Stimulated activated CD4-positive, alpha-beta T cell treated with anti-CD3 and anti-CD28 coated beads, TNF-alpha, amount 100 ng/mL, for 4 hours (primary cell): ENCODE measurements at places on chromosomes 2 and 18.

- DNase-seq, result no peak
These were observed 109.2 kb upstream of the GPC1 start for GRCh38 chr2:240326246-240326645.

DNA sequence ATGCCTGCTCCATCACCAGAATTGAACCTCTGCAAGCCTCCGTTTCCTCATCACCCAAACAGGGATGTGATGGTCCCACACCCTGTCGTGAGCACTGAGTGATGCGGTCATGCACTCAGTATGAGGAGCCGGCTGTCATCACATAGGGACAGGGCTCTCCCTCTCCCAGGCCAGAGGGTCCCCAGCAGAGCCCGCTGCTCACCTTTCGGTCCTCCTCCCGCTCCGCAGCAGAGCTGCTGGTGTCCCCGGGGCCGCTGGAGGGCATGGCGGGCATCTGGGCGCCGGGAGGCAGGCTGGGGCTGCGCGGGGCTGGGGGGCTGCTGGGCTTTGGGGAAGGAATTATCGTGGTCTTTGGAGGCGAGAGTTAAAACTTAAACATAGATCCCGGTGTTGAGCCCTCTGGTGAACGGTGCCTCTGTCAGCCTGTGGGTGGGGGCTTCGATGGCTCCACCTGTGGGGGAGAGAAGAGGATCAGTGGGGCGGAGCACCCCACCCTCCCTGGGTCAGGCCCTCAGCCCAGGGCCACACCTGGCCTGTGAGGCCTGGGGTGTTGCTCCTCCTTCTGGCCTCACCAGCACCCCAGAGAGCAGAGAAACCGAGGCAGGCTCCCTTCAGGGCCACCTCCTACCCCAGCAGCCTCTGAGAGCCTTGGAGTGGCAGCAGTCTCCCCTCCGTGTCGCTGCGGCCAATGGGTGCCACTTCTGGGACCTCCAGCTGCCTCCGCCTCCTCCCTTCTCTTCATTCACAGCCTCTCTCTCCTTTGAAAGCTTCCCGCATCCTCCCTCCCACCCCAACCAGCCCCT, 27.8 kb downstream of the DNMT3A start:
- DNase-seq, result no peak

GRCh38 chr18:49590608-49591007, 28.8 kb downstream of the LIPG start:
- DNase-seq, result no peak

DNA sequence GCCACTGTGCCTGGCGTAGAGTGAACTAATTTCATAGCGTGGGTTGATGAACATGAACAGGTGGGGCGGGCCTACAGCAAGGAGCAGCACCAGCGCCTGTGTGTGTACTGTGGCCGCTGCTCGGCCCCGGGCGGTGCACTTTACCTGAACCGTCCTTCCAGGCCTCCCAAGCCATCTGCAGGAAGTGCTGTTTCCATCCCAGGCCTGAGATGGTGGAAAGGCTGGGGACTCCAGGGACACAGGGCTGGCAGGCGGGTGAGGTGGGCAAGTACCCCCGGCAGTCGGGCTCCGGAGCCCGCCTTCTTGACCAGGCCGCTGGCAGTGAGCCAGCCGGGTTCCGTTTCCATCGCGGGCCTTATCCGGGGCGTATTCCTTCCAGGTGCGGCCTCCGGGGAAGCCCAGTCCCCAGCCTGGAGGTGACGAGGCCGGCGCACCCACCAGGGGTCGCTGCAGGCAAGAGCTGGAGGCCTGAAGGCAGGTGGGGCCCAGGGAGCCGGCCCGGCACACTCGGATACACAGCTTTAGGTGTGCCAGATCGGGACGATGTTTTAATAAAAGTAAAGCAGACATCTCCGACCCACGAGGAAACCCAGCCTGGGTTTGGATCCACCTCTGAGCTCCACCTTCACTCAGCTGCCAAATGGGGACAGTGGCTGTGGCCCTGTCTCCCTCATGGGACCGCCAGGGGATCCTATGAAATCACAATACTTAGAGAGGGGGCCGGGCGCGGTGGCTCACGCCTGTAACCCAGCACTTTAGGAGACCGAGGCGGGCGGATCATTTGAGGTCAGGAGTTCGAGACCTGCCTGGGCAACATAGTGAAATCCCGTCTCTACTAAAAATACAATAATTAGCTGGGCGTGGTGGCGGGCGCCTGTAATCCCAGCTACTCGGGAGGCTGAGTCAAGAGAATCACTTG, 22.7 kb upstream of the PDIA6 start:
- DNase-seq, result peak; percentile 58

- DNase-seq, result no peak
These were observed 111.3 kb downstream of the NYAP2 start for GRCh38 chr2:225510796-225511195.

GRCh38 chr2:217905896-217906295, 96.9 kb downstream of the TNS1 start:
- DNase-seq, result no peak

DNA sequence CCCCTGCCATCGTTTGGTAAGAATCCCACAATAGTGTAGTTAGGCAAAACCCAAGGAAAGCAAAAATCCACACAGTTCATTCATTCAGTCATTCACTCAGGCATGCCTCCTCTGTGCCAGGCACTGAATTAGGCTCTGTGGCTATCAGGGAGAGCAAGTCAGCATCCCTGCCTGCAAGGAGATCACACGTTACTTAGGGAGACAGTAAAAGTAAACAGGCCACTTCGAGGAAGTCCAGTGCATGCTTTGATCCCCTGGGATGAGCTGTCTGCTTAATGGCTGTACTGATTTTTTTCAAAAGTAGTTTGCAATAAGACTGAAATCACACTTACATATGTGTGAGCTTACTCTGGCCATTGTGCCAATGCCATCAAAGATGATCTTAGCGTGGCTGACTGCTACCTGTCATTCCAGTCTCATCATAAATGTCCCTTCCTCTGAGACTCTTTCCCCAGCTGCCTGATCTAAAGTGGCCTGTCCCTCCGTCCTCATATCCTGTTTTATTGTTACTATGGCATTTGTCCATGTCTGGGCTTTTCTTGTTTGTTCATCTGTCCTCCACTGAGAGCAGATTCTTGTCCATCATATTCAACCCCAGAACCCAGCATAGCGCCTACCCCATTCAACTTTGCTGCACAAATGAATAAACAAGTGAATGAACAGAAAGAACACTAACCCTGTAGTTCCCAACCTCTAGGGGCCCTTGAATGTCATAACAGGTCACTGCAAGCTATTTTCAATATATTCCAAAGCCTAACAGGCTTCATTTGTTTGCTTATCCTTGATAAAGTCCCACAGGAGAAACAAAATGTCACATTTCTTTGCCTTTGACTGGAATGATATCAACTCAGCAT, 84.1 kb downstream of the GALNT14 start:
- no peak for DNase-seq

- no peak for DNase-seq
These were observed 80.8 kb downstream of the MBP start for GRCh38 chr18:77051581-77052296.

- no peak for DNase-seq
These were observed 100.5 kb upstream of the SPRED2 start for GRCh38 chr2:65532937-65533336.

DNA sequence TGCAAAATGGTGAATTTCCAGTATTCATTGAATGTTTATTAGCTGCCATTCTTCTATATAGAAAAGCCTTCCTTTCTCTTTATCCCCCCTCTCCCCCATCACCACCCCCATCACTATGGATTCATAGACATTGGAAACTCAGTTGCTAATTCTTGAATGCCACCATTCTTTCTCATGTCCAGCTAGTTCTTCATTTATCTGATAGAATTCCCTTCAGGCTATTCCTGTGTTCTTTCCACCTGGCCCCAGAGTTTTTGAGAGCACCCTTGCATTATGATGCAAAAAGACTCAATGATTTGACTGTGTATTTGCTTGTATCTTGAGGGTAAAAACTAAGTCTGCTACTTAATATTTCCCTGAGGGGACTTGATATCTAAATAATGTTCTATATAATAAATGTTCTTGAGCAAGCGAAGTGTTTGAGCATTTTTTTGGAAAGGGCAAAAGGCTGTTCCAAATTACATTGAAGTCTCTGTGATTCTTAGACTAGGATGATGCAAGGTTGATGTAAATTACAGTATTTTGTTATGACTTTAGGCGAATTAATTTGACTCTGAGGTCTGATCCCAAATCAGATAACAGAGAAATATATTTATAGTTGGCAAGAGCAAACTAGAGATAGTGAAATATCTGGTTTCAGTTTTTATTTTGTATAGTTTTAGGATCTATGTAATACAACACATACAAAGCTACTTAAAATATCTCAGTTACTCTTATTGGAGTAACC, 18.8 kb upstream of the SOS1 start:
- DNase-seq, result no peak

DNA sequence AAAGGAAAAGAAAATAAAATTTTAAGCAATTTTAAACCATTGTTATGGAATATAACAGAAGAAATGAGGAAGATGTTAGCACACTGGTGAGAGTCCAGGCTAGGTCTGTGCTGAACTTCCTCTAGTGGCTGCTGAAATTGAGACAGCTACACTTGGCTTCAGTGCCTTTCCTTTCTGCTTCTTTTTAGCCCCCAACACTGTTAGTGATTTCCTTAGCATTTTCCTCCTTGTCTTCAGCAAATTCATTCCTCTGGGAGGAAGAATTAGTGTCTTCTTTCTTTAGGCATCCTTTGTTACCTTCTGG, 47.6 kb downstream of the ITGAV start:
- DNase-seq, result no peak

DNA sequence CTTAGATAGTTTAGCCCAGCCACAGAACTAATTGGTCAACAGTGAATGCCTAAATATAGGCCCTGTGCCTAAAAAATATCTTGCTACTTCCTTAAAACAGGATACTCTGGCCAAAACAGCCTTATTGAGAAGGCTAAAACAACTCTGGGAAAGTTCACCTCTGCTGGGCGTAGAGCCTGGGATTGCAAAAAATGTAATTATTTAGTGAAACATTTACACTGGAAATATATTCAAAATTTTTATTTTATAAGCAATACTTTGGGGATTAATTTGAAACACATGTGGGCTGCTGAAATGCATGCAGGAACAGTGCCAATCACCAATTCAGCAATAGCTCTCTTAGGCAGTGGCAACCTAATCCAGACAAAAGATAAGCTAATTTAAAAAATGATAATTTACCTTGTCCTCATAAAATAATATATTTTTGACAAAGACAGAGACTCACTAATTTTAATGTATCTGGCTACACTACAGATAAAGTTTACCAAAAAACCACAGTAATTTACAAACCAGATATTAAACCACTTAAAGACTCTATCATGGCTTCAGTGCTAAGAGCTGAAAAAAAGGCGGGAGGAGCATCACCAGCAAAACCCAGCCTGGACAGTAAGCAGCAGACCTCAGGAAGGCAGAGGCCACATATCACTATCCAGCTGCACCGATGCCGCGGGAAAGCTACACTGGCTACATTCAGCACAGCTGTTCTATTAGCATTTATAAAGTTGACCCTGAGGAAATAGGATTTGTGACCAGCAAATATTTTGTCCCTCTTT, 18.5 kb downstream of the TRAK2 start:
- no peak for DNase-seq

DNA sequence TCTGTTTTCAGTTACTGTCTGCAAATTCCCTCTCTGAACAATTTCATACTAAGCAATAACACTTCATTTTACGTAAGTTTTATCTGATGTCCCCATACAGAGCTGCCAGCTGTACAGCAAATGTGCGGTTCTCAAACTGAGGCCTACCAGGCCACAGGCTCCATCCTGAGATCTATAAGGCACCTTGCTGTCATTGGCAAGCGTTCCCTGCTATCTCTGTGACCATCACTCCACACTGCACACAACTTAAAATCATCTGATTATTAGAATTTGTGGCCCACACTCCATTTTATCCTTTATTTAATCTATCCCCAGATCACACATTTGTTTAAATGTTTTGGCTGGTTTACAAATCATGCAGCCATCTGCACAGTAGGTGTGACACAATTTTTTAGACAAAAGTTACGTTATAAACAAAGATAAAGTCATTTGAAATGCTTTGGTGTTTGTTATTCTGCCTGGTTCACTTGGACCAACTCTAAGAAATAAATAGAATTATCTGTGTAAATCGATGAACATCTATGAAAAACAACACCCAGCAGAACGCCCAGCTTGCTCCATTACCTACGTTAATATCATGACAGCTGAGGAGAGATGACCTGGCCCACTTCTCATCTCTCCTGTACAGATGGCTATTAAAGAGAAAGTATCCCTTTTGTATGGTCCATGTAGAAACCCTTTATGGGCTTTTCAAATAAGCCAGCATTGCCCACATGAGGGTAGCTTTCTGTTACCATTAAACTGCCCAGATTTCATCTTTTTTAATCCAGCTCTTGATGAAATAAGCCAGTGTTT, 162.4 kb downstream of the ZNF521 start:
- DNase-seq, result no peak

DNA sequence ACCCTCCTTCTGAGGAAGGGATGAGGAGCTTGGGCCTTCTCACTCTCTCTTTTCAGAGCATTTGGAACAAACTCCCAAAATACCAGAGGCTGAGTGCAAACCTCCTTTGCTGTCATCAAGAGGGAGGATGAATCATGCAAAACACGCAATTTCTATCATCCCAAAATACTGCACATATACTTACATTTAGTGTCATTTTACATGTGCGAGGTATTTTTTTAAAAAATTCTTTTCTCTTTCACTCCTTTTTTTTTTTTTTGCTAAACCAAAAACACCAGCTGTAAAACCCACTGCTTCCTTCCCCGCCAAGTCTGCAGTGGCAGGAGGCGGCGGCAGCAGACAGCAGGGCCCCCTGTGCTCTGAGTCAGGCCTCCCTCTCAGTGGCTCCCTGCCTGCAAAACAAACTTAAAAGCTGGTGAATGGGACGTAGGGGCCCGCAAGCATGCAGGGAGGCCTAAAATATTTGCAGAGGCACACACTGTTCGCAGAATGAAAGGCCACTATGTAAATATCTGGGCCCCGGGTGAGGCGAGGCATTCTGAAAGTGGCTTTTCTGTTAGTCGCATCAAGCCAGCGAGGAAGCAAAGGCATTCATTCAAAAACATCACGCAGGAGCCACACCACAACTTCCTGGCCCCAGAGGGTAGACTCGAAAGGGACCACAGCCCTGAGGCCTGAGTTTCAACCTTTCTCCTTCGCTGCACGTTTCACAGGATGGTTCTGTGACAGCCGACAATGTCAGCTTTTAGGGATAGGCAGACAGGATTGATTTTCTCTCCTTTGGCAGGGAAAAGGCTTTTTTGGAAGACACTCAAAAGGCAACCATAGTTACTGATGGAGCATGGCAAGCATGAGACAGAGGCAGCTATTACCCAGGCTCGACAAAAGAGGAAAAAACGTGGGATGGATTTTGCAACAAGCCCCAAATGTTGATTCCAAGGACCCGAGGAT, 73.4 kb downstream of the ACTR2 start:
- peak; percentile 41 for DNase-seq
